Midbrain (tissue), 1 donor: ENCODE measurements at places on chromosomes 11 and 22.

GRCh38 chr11:27022659-27023251, 17.9 kb upstream of the BBOX1 start:
- DNase-seq = no peak

DNA sequence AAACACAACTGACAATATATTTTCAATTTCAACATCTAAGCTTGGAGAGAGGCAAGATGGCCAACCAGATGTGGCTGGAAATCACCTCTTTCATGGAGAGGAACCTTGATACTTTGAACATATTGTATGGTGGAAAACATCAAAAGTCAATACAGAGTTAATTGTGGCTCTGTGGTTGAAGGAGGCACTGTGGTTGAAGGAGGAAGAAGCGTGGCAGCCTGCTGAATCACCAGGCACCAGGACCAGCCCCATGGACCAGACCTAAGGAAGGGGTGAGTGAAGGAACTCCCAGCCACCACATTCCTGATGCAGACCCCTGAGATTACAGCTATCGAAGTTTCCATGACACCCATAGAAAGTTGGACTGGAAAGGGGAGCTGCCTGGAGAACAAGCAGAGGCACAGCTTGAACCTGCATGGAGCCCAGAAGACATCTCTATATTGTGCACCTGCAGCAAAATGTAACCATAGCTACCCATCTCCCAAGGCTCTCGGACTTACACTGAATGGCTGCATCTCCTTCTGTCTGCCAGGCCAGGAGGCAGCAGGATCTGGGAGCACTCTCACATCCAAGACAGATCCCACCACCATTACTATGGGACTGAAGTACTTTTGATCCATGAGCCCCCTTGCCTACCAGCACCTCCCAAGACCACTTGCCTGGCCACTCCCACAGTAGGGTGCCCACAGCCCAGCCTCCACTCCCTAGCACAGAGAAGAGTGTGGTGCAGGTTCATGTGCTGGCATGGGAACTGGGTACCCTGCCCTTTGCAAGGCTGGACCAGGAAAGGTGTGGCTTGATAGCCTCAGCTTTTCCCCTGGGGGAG, 79.8 kb upstream of the SC5D start:
- no peak for DNase-seq

- DNase-seq = no peak
Measured at GRCh38 chr11:22851477-22851876, 8.8 kb downstream of the CCDC179 start.

GRCh38 chr11:31326470-31327148, 42.9 kb downstream of the DCDC1 start:
- DNase-seq = no peak

GRCh38 chr11:19848219-19848618, 135.6 kb downstream of the NAV2 start:
- no peak for DNase-seq

DNA sequence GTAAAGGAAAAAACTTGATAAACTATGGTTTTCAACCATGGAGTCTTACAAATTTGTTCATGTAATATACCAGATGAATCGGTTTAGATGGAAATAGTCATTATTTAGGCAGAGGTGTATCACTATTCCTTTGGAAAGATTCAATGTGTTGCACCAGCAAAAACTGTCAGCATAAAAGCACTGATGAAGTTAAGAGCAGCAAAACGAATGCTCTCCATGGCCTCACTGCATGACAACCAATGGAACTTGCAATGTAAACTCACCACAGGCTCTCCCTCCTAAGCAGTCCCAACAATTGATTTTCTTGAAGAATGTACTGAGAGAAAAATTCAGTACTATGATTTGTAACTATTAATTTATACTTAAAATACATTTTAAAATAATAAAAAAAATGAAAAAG, 139.9 kb downstream of the FCHSD2 start:
- DNase-seq = no peak

DNA sequence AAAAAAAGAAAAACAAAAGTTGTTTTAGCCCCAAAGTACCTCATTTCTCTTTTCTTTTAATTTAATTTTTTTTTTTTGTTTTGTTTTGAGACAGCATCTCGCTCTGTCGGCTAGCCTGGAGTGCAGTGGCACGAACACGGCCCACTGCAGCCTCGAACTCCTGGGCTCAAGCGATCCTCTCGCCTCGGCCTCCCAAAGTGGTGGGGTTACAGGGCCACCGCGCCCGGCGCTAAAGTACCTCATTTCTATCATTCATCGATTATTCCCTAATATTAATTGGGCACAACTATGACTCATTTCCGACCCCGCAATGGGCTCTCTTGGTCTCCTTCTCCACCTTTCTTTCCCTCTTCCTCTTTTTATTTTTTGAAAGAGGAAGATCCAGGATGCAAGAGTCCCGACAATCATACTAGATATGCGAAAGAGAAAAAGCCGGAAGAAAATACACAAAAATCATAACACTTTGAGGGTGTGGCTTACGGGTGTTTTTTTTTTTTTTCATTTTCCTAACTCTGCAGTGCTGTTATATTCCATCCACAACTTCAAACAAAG, 475 bp upstream of the AIP start:
- DNase-seq = no peak

DNA sequence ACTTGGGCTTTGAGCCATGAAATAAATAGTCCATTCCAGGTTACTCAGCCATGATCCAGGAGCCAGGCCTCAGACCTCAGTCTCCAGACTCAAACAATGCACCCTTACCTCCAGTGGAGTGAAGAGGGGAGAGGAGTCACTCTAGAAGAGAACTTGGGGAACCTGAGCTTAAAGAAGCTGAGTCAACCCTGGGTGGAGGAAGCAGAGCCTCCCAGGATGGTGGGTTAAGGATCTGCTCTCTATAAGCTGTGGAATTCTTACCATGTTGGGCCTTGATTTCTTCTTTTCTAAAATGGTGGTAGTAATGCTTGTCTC, 113.2 kb downstream of the NECTIN1 start:
- DNase-seq = no peak

- DNase-seq = no peak
Measured at GRCh38 chr11:82960779-82961143, 59.2 kb downstream of the DDIAS start.

GRCh38 chr22:49204599-49205482, 622.8 kb downstream of the BRD1 start:
- no peak for DNase-seq

DNA sequence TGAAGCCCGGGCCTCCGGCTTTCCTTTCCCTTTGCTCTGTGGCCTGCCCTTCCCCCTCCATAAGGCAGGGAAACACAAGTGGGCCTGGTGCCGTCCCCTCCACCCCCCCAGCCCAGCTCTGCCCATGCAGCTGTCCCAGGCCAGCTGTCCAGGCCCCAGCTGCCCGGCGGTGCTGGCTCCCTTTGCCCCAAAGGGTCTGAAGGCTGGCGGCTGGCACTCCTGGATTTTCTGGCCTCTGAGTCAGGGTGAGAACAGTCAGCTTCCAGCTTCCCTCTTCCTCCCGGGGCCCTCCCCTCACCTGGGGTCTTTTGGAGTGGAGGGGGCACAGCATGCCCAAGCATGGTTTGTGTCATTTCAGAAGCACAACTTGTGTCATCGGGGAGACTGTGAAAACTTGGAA, 27.8 kb downstream of the CD82 start:
- peak; percentile 90 for DNase-seq

- peak; percentile 78 for DNase-seq
Measured at GRCh38 chr22:31313366-31314147, 21.3 kb upstream of the PIK3IP1 start.

DNA sequence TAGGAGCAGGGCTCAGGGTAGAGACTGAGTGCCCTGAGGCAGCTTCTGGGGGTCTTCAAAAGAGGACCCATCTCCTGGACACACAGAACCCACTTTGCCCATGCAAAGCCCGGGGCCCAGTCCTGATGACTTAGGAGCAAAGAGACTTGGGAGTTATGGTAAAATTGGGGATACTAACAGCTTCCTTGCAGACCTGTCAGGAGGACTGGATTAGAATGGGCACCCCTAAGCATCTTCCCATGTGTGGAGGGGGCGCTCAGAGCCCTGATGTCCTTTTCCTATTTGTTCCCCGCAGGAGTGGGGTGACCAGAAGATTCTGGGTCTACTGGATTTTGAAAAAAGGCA, 100.0 kb downstream of the WNT7B start:
- no peak for DNase-seq

- DNase-seq = no peak
Measured at GRCh38 chr11:74909385-74909784, 39.5 kb downstream of the XRRA1 start.
